Astrocyte of the cerebellum (primary cell): ENCODE measurements at places on chromosomes 13 and 19.

- DNase-seq, result no peak
Observed at GRCh38 chr19:34676697-34677385, at the start of gene SCGB2B2. TSS of gene SCGB2B2 (minus strand) at chr19:34677159. CDS start at chr19:34594563, 82,596 bp downstream.

- DNase-seq, result no peak
Observed at GRCh38 chr19:2423915-2424685, 3.3 kb downstream of the TIMM13 start.

DNA sequence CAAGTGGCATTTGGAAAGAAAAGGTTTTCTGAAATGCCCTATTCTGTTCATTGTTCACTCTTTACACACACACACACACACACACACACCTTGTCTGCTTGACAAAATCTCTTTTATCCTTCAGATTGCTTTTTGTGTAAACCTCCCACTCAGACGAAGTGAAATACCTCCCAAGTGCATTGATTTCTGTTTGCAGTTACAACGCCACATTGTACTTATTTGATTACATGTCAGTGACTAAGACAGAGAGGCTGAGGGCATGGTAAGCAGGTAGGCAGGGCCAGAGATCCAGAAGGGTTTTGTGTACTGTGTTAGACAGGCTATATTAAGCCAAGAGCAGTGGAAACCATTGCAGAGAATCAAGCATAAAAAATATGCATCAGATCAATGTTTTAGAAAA, 561.8 kb downstream of the GPC6 start:
- DNase-seq, result no peak

GRCh38 chr19:13960863-13961784, 8.8 kb downstream of the DCAF15 start:
- no peak for DNase-seq

- DNase-seq, result no peak
Observed at GRCh38 chr19:30920222-30920621, 429.0 kb downstream of the TSHZ3 start.

- peak; percentile 62 for DNase-seq
Observed at GRCh38 chr13:60431108-60431700, 34.2 kb downstream of the TDRD3 start.

DNA sequence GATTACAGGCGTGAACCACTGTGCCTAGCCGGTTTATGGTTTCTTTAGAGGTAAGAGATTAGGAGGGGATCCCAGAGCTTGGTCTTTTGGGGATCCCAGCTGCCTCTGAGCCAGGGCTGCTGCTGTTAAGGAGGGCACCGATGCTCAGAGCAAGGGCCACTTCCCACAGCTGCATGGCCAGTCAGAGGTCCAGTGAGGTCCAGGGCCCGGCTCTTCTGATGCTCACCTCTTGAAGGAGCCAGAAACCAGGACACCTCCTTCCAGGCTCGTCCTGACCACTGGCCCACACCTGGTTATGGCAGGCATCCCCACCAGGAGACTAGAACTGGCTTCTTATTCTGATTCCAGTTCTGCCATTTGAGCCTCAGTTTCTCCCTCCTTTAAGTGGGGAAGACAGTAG, 149.0 kb downstream of the TEX29 start:
- DNase-seq, result no peak

- no peak for DNase-seq
Observed at GRCh38 chr13:94827566-94827965, 115.2 kb upstream of the SOX21 start.

DNA sequence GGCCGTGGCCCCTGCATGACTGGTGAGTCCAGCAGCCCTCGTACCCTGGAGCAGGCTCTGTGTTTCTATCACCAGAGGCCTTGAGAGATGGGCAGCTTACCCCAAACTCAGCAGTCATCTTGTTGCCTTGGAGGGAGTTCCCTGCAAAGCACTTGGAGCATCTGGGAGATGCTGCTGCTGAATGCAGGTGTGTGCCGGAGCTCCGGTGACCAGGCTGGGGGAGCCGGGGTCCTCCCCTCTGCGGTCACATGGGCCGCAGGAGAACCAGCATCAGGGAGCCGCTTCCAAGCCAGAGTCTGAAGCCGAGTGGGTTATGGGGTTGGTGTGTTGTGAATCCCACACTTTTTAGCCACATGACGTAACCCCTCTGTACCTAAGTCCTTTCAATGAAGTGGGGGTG, 82.8 kb downstream of the TEX29 start:
- DNase-seq, result no peak

- DNase-seq, result peak; percentile 34
Observed at GRCh38 chr13:101552786-101553185, 100.3 kb downstream of the ITGBL1 start.

- no peak for DNase-seq
Observed at GRCh38 chr19:13010992-13011652, 15.8 kb downstream of the NFIX start.

DNA sequence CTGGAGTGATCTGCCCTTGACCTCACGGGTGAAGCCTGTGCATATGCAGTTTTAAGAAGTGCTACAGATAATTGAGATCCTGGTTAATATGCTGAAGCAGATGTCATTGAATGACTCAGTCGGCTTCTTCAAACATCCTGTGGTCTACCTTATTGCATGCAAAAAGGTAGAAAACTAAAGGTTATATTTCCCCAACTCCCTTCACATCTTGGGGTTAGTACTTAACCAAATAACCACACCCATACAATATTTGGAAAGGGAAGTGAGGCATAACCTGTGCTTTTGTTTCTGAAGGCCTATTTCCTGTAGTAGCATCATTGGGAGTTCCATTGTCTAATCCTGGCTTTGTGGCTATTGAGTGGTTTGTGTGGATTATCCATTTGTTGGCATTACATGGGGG, 58.3 kb downstream of the RAP2A start:
- DNase-seq, result no peak

- no peak for DNase-seq
Observed at GRCh38 chr19:38492181-38492813, 58.8 kb downstream of the RYR1 start.

DNA sequence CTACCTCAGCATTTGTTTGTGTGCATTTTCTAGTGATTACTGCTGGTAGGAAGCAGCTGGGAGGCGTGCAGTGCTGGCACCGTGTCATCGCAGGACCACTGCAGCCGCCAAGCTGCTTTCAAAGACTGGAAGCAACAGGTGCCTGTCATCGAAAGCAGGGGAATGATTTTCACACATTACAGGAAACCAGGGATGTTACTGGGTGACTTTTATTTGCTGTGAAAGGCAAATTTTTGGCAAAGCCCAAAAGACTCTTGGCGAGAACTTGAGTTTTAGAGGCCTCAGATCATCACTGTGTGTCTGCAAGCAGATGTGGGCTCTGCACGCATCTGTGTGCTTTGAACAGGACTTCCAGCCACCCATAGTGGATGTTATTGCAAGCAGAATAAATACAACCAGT, 176.4 kb downstream of the FLT1 start:
- no peak for DNase-seq

DNA sequence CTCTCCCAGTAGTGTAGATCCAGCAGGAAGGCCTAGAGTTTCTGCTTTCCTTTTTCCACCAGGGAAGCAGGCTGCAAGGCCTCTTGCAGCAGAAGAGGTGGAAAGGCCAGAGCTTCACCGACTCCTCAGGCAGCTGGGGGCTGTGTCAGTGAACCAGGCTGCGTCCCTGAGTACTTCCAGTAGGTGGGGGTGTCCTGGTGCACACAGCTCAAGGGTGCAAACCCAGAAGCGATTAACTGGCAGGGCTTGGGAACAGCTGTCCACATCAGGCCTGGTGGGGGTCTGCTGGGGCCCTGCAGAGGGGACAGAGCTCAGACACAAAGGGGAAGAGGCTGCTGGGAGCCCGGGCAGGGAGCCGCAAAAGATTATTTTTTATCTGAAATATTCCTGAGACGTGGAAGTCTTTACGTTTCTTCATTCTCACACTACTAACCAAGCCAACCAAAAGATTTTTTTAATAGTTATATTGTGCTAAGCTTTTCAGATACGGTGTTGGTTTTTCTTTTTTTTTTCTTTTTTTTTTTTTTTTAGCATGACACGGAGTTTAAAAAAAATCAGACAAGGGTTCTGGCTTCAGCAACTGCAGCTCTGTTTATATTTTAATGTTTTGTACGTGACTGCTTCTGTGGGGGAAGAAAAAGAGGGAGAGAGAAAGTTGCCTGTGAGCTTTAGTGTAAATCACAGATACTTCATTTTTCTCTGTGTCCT, 11.0 kb downstream of the TSHZ3 start:
- no peak for DNase-seq

- DNase-seq, result no peak
Observed at GRCh38 chr19:41616792-41617621, 9.9 kb downstream of the CEACAM4 start.

- no peak for DNase-seq
Observed at GRCh38 chr13:66111628-66112027, 1118.5 kb downstream of the PCDH9 start.

GRCh38 chr19:11444059-11444458, 8.6 kb downstream of the PRKCSH start:
- no peak for DNase-seq

- DNase-seq, result no peak
Observed at GRCh38 chr13:53781941-53782340, 753.3 kb downstream of the OLFM4 start.

DNA sequence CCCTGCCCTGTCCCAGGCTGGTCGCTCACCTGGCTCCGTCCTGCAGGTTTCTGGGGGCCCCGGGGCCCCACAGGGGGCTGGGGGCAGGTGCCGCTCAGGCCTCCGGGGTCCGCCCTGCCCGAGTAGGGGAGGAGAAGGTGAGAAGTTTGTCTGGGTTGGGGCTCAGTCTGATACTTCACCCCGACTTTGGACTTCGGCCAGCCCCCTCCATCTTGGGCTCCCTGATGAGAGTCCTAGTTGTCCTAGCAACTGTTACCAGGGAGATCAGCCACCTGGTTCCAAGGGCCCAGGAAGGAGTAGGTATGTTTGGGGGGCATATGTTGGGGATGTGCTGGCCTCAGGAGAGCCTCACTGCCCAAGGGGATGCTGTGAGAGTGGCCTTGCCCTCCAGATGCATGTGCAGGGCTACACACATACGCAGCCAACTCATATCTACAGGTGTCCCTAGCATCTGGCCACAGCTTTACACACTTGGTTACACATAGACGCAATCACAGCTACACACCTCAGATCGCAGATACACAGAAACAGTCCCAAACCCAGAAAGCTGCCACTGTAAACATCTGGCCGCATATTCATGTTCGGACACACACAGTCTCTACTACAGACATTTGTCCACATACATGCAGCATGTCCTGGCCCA, 3.4 kb downstream of the NUMBL start:
- no peak for DNase-seq
